ENCODE measurements at places on chromosomes 2 and 18. TPM values are rescaled to one million over a fixed set of nuclear protein-coding genes. Genes with fewer than 3 reads are reported as not detected.

RAB27B gene
- total RNA-seq, result 0.13 TPM

DNA sequence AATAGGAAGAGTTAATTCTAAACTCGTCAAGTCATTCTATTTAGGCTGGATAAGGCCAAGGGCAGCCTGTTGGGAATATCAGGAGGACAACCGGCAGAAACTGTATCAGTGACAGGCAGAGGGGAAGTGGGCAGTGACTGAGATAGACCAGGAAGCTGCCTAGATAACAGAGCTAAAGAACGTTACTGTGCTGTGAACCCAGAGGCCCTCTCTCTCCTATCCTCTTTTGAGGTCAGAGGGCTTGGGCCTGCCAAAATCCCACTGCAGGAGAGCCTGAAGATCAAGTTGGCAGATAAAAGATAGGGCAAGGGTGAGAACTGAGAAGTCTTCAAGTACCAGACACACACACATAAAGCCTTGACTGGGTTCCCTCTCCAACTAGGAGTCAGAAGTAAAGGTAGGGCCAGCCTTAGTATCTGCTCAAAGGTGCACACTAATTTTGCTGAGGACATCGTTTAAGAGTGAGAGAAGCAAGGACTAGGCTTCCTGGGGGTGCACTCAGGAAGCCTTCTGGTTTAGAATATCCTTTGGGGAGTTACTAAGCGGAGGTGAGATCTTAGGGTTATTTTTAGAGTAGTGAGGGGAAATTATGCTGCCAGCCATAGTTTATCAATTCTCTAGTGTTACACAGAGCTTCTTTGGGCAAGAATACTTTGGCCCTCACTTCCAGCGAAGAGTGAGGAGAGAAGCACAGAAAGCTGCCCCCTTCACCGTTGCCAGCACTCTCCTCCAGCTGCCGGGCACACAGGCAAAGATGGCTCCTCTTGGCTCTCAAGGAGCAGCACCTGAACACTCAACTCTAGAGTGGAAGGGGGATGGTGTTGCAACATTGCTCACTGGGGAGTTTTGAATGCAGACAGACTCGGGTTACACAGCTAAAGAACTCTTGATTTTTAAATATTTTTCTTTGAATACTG is 9.8 kb downstream of the CAVIN2 start:
- DNase-seq, result no peak

DNA sequence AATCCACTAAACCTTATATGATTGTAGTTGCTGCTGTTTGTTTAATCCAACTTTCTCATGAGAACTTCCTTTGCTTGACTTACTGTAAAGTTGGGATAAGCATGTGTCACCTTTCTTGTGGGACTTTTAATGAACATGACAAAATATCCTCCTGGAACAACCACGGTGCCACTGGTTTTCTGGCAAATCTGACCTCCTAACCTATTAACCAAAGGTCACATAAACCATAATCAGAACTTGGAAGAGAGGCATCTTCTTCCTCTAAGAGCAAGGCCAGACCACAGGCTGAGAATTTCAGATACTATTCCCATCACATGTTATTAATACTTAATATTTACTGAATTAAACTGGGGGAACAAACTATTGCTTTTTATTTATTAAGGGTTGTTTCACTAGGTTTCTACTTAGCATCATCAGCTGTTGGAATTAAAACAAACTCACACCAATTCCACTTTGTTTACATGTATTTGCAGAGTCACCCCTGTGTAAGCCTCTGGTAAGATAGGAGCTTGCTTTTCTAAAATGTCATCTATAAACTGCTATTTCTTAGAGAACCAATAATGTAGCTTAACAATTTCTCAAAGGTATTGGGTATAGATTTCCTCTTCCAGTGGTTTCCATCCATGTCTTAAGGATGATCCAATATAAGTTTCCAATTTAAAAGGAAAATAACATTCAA is 2.2 kb downstream of the SLC40A1 start:
- no peak for DNase-seq

DNA sequence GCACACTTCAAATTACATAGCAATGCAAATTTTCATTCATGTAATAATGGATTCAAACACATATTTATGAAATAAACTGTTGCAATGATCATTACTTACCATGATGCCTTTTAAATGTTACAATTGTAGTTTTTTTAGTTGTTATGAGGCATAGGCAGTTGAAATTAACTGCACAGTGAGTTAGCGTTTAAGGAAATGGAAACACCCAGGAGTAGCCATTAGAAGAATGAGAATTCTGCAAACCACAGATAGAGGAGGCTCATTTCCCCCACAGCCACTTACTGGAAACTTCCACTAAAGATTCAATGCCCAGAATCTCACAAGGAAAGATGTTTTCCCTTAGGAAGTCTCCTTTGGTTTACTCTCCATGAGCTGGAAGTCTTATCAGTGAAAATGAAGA is 8.4 kb downstream of the ARL4C start:
- no peak for DNase-seq

ERFE gene
- total RNA-seq, result 0.53 TPM

DNA sequence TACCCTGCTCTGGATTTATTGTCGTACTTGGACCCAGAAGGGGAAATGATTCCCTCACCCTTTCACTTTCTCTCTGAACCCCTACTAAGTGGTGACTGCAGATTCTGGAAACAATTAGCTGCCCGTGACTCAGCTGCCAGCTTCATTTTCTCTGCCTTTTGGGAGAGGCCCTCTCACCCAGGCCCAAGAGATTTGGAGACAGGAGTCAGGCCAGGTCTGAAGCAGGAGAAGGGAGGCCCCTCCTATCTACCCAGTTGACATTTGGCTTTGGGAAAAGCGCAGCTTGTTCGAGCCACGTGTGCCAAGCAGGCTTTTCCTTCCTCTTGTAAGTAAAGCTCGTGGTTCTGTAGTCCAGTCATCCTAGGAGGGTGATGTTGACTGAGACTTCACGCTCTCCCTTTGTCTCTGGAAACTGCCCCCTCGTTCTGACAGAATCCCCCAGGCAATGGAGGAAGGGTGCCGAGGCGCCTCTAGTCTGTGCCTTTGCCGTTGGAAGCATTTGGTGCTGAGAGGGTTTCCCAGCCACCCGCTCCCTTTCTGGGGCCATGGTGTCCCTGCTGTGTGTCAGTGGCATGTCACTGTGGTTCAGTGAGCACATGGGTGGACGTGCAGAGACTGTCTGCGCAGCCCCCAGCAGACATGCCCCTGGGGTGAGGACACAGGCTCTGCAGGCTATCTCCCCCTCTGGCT is 8.6 kb downstream of the OXER1 start:
- DNase-seq, result no peak

DNA sequence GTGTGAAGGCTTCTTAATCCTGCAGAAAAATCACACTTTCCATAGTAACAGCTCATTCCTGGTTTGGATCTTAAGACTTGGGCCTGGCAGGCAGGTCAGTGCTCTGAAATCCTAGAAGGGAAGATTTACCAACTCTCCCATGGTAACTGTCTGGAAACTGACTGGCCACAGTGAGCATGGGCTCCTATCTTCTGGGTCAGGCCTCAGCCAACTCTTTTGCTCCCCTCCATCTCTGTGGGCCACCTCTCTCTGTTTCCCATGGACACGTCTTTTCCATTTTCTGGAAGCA is 86.7 kb downstream of the ACAA2 start:
- no peak for DNase-seq

- no peak for DNase-seq
Observed at GRCh38 chr18:58535340-58536201, 93.3 kb downstream of the ALPK2 start.

DNA sequence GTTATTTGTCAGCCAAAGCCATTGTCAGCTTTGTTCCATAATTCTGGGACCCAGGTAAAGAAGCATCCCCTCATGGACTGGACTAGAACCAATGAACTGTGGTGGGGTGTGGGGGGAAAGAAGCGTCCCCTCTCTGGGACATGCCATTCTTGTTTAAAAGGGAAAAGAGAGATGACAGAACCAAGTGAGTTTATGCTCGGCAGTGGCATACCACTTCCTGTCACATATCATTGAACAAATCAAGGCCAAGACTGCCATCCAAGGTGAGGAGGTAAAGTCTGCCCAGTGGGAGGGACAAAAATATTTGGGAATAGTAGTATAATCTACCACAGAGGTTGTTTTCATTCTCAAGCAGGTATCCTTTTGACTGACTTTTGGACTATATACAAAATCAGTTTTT is 4.7 kb upstream of the GLS start:
- no peak for DNase-seq

GRCh38 chr2:177396703-177397460 is 4.3 kb downstream of the AGPS start:
- DNase-seq, result peak; percentile 88

DNA sequence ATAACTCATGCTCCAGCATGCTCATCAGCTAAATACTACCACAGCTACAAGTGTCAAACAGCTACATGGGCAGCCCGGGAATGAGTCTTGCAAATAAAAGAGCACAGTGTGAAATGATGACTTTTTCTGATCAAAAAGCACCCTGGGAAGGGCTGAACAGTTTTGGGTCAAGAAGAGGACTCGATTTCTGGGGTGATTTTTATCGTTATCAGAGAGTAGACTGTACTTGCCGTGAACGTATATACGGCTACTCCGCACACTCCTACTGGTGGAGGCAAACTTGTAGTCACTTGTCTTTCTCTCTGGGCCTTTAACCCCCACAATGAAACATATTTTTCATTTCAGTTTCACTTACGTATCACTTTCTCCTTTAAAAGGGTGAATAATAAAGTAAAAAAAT is 54.4 kb downstream of the NCKAP5 start:
- DNase-seq, result no peak

- DNase-seq, result no peak
Observed at GRCh38 chr2:2762913-2763312, 431.8 kb upstream of the MYT1L start.

LRRTM1 gene
- not detected for total RNA-seq

DNA sequence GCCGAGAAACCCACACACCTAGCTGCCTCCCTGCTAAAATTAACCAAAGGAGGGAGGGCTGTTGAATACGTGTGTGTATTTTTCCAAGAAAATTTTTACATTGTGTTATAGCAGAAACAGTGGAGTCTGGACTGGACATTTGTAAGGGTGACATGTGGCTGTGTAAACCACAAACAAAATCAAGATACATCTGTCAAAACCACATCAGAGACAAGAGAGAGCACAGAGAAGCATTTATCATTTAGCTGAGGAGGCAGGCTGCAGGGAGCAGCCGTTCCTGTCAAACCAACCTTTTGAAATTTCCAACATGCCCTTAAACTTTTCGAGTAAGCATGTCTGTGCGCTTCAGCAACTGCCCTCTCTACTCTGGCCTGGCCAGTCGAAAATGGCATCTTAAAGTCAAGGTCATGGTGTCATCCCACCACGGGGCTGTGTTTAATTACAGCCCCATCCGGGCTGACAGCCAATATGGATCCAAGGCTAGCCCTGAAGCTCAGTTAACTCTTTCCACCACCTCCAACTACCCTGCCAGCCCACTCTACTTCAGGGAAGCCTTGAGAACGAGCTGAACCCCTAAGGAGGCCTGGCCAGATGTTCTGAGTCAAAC is 8.4 kb downstream of the BCL11A start:
- DNase-seq, result no peak

ACMSD gene
- total RNA-seq, result not detected

DNA sequence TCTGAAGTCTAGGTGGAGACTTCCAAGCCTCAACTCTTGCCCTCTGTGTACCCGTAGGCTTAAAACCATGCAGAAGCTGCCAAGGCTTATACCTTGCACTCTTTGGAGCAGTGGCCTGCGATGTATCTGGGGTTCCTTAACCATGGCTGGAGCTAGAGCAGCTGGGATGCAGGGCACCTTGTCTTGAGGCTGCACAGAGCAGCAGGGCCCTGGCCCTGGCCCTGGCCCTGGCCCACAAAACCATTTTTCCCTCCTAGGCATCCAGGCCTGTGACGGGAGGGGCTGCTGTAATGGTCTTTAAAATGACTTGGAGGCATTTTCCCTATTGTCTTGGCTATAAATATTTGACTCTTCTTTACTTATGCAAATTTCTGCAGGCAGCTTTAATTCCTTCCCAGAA is 19.2 kb downstream of the SERPINB4 start:
- no peak for DNase-seq

DNA sequence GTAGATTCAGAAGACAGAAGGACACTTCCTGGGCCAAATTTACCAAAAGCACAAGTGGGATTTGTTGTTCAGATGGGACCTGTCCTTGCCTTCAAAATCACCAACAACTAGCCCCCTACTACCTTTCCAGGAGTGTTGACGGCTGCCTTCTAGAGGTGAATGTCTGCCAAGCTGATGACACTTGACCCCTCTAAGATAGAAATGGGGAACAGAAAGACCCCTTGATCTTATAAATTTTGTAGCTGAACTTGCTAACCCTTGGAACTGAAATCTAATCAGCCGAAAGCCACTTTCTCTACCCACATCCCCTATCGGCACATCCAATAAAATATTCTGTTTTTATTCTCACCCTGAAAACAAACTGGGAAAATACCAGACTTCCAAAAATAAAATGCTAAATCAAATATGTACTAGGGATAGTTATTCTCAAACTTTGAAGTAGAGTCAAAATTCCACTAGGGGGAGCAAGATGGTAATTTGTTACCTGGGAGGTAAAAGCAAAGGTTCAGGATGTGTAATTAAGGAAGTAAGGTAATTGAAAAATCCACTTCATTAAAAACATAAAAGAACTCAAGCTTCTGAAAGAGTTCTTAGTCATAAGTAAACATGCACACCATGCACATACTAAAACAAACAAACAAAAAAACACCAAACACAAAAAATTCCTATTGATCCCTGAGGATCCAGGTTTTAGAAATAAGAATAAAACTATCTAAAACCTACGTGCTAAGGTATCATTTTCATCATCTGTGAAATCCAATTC is 119.2 kb downstream of the ANKRD44 start:
- DNase-seq, result no peak

C1QL2 gene
- total RNA-seq, result not detected

DNA sequence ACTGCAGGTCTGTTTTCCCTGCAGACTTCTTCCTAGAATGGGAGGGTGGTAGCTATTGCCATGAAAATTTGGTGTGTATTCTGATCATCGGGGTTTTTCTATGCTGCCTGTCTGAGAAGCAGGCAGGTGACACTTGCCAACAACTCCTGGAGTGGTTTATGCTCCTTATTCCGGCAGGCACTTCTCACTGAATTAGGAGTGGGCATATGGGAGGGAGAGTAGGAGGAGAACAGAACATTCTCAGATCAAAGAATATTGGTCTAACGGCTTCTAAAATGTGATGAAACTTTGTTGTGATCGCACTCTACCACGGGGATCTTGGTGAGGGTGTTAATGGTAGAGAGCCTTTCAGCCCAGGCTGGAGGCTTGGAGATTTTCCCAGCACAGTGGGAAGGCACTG is 480.8 kb downstream of the PLCL1 start:
- DNase-seq, result no peak

GRCh38 chr2:164719996-164720941 is 99.0 kb upstream of the GRB14 start:
- no peak for DNase-seq

- DNase-seq, result no peak
Observed at GRCh38 chr18:74633652-74634352, 36.1 kb downstream of the ZNF407 start.
